ENCODE measurements at places on chromosomes 3 and 15.

- peak; percentile 6 for DNase-seq
Measured at GRCh38 chr15:59115047-59115446, 10.1 kb downstream of the CCNB2 start.

DNA sequence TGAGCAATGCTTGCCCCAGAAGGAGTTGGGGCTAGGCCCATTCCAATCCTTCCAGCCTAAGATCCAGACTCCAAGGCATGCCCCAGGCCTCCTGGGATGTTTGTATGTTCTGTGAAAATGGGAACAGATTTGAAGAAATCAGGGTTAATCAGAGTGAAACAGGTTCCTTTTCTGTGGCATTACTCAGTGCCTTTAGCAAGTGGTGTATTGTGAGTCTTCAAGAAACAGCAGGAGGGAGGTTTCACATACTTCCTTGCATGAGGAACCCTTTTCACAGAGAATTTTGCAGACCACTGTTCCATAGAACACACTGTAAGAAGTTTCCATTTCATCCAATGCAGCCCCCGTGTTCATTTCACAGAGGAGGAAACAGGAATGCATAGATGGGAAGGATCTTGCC is 8.4 kb upstream of the CDC25A start:
- DNase-seq: no peak

- peak; percentile 57 for DNase-seq
Measured at GRCh38 chr3:112333002-112333380, at the start of gene CD200. TSS of gene CD200 (plus strand) at chr3:112333156. CDS start at chr3:112333213, 57 bp downstream.

DNA sequence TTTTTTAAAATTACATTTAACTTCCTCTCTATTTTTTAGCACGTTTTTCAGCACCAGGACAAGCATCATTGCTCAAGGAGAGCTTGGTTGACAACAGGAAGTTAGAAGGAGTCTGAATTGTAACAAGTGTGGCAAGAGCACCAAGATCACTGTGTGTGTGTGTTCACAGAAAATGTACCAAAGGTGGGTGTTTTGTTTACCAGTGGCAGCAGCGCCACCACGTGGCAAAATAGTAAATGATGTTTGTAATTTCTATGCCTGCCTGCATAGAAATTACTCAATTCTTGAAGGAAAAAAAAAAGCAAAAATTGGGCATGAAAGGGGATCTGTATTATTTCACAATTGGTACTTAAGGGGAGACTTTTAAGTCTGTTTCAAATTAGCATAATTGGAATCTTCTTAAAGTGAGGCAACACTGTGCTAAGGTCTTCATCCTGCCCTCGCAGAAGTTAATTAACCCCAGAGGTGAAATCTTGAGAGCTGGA is 7.4 kb upstream of the U2SURP start:
- DNase-seq: peak; percentile 95

Measured in adipocyte (in vitro differentiated cells).